ENCODE measurements at places on chromosomes 7 and 10.

DNA sequence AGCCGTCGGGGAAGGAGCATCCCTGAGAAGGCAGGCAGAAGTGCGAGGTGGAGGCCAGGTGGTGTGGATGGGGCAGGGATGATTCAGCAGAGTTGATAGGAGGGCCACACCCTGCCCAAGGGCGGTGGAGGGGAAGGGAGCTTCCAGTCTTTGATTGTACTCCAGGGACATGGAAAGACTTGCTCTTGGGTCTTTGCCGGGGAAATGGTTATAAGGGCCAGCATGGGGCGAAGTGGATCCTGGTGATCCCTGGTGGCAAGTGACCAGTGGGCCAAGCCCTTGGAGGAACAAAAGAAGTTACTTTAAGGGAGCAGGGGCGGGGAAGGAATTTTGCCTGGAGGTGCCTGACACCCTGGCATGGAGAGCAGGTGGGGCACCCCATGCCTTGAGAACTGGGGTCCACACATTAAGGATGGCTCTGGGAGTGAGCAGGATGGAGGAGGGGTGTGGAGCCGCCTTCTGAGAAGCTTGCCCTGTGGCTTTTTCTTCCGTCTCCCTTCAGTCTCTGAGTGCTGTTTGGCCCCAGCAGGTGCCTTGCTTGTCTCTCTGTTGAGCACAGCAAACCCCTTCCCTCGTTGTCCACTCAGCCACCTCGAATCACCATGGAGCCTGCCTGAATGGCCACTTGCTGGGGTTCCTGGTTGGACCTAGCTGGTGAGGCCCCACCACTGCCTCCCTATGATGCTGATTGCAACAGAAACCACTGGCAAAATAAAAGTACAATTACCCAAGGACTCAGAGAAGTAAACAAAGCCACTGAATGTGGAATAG lies 83.9 kb downstream of the RAMP3 start:
- DNase-seq = no peak

DNA sequence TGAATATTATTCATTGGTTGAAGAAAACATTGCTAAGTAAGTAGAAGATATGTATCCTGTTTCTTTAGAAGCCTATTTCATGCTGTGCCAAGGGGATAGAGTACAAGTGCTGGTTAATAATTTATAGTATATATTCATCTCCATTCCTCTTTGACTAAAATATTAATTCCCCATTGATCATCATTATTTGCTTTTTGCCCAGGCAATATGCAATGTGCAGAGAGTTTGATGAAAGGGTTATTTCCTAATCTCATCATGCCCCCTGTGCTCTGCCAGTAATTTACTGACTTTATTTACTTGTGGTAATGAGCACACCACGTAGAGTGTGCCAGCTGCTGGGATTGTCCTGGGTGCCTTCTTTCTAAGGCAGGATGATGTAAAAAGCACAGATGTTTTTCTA lies 180.9 kb downstream of the REEP3 start:
- no peak for DNase-seq

DNA sequence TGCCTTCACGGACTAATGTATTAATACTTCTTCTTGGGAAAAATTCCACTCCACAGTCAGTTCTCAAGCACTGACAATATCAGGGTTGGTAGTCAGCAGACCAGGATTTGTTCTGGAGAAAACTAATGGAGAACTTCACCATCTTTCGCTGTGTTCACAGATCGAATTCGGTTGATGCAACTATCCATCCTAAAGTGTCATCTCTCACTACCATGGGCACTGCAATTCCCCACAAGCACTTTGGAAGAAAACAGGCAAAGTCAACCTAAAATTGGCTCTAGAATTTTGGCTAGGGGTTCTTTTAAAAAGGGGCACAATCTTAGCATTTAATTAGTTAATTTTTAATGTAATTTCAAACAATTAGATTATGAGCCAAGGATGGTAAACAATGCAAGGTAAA lies 164.4 kb downstream of the HGF start:
- no peak for DNase-seq

- peak; percentile 48 for DNase-seq
These were observed 57.6 kb downstream of the MALSU1 start for GRCh38 chr7:23356726-23357125.

GRCh38 chr7:116672596-116673456 lies 830 bp downstream of the MET start:
- DNase-seq = peak; percentile 49

- no peak for DNase-seq
These were observed 3.5 kb downstream of the GLCCI1 start for GRCh38 chr7:7972128-7972527.

GRCh38 chr7:129188372-129188891 lies at the start of gene SMO:
Gene SMO (plus strand): TSS chr7:129188633. CDS start chr7:129189152, 519 bp downstream.
- DNase-seq = peak; percentile 62

DNA sequence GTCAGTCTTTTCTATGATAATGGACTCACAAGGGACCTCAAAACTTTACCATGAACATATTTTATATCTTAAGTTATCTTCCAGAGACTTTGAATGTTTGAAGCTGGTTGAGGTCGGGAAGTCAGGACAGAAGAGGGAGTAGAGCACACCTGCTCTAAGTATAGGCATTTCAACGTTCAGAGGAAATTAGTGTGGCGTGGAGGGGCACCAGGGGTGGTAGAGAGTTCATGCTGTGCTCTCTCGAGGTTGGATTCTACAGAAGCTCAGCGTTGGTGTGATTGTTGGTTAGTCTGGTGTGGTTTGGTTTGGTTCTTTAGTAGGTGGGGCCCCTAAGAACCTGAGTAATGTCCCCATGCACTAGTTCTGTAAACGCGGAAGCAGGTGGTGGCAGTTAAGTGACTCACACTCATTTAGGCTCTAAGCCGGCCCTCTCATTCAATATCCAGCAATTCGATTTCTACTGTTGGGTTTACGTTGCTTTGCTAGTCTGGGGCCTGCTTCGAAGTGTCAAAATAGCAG lies 19.8 kb downstream of the CNTNAP2 start:
- DNase-seq = no peak

GRCh38 chr10:3261921-3262320 lies 89.3 kb upstream of the PITRM1 start:
- no peak for DNase-seq

- DNase-seq = no peak
These were observed 24.0 kb downstream of the OR9A2 start for GRCh38 chr7:143002898-143003297.

DNA sequence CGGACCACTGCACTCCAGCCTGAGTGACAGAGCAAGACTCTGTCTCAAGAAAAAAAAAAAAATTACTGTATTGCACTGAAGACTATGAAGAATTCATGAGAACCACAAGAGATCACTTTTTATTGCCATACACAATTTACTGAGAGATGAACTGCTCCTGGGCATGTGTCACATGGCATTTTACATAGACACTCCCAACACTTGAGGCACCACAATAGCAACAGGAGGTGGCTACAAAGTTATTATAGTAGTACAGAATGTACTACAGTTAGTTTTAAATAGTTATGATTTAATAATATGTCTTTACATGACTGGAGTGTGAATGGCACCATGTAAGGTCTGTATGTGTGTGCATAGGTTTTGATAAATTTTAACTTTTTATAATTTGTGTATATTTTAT lies 70.6 kb downstream of the KMT2E start:
- no peak for DNase-seq

DNA sequence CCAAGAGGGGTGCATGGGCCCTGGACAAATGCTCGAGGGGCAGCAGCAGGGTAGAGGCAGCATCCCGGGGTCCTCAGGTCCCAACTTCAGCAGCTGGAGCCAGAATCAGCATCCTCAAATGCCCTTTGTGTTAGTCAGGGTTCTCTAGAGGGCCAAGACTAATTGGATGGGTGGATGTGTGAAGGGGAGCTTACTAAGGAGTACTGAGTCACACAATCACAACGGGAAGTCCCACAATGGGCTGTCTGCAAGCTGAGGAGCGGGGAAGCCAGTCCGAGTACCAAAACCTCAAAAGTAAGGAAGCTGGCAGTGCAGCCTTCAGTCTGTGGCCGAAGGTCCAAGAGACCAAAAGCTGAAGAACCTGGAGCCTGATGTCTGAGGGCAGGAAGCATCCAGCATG lies 162.9 kb upstream of the TCERG1L start:
- DNase-seq = peak; percentile 1

DNA sequence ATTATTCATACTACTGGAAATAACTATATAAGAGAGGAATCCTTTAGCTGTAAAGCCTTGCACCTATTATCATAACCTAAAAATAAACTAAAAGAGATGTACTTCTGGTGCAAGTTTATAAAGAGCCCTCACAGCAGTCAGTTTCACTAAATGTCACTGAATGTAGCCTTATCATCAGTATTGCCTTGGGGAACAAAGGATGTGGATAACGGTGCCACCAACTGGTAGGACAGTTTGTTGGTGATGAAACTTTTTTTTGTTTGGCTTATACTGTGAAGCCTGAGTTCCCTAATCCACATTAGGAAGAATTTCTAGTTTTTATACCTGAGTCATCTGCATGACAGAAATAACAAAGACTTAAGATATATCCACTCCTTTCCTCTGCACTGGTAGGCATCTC lies 117.9 kb upstream of the COL1A2 start:
- DNase-seq = peak; percentile 67

DNA sequence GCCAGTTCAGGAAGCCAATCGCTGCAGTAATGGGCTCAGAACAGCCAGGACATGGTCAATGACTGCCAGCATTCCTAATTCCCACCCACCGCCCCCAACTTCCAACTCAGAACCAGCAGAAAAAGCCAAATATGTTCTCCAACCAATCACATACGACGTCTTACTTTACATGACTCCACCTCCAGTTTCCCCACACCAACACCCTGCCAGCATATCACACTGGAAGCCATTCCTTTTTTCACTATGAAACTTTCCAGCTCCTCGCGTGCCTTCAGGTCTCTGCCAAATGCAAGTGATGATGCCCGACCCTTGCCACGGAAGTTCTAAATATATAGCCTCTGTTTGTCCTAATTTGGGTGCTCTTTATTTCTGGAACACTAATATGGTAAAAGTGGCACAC lies 12.5 kb downstream of the NPS start:
- DNase-seq = no peak

GRCh38 chr10:127283017-127283416 lies 86.6 kb upstream of the INSYN2A start:
- DNase-seq = no peak

- no peak for DNase-seq
These were observed 87.5 kb downstream of the PLXNA4 start for GRCh38 chr7:132488634-132489302.

- no peak for DNase-seq
These were observed 90.1 kb downstream of the UBE2H start for GRCh38 chr7:129862682-129863081.

DNA sequence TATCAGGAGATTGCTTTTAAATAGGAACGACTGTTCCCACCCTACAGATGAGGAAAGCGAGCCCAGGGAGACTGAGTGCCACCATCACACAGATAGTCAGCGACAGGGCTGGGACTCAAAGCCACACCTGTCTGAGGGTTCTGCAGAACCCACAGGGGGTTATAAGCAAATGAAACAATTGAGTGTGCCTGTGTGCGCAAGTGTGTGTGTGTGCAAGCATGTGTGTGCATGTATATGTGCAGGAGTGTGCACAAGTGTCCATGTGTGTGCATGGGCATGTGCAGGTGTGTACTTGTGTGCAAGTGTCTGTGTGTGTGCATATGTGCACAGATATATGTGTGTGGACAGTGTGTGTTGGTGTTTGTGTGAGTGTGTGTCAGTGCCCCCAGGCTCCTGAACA lies 280.2 kb downstream of the GRID1 start:
- no peak for DNase-seq

DNA sequence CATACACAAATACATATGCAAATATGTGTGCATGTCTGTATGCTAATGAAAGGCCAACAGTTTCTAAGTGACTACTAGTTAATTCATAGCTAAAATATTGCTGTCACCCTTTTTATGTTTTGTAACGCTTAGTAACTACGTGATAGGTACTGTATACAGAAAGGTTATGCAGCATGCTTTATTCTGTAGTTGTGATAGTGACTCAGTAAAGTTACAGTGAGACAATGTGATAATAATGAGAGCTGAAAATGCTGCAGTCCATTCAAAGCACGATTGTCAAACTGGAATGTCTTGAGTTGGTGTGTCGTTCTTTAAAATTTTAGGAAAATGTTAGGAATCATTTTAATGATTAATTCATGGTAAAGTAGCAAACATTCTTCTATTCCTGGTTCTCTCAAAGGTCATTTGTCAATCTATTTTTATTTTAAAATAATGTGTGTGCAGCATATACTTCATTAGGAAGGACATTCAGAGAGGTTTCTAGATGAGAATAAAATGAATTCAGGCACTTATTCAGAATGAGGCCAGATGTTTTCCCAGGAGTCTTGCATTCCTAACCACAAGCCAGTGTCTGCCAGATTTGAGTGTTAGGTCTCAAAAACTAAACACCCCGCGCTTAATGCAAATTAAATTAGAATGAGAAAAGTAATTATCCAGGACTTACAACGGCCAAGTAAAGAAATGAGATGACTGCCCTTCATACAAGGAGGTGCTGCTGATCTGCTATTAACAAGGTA lies 408.8 kb upstream of the FZD8 start:
- DNase-seq = no peak

- DNase-seq = no peak
These were observed 714.8 kb upstream of the GALNT17 start for GRCh38 chr7:70416986-70417655.

DNA sequence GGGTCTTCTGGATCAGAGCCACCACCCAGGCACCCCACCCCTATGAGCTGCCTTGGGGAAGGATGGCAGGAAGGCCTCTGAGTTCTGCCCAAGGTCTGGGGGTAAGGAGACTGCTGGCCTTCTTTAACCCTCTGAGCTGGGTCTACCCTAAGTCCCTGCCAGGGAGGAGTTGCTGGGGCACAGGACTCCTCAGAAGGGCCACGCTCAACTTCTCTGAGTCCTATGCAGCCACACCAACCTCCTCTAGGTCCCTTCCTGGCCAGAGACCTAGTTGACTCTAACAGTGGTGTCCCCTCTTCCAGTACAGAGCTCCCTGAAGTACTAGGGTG lies 2.6 kb upstream of the NEURL1 start:
- no peak for DNase-seq

DNA sequence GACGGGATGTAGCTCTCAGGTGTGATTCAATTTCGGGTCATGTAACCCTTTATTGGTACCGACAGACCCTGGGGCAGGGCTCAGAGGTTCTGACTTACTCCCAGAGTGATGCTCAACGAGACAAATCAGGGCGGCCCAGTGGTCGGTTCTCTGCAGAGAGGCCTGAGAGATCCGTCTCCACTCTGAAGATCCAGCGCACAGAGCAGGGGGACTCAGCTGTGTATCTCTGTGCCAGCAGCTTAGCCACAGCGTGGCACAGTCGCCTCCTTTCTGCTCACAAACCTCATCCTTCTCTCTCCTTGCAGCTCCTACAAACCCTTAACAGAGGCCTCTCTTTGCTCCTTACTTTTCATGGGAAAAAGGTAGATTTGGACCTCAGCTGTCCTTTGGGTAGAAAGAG lies 197.5 kb upstream of the PRSS58 start:
- DNase-seq = peak; percentile 18

GRCh38 chr10:103882285-103883007 lies 27.1 kb upstream of the SH3PXD2A start:
- no peak for DNase-seq

- no peak for DNase-seq
These were observed 222.7 kb upstream of the C7orf33 start for GRCh38 chr7:148367731-148368475.

DNA sequence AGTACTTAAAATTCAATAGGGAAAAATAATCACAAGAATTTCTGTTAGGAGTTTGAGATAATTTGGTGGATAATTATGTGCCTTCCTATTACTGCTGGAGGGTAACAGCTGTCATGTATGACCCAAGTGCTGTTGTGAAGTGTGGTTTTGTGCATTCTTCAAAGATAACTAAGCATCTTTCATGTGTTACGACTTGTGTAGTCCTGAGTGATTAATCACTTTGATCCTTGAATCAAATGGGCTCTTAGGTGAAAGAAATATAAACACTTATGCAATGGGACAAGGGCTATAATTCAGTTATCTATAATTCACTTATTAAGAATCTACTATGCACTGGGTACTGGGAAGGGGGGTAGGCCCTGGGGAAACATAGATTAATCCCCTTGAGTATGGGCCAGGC lies 89.0 kb downstream of the CH25H start:
- peak; percentile 71 for DNase-seq
